NCI-H1436 (cell line): ENCODE measurements at places on chromosomes 6 and 20.

GRCh38 chr6:10381133-10381829 is 33.6 kb downstream of the TFAP2A start:
- DNase-seq: no peak

- DNase-seq: no peak
Observed at GRCh38 chr6:167303675-167304625, 12.8 kb downstream of the UNC93A start.

GRCh38 chr6:144785056-144785455 is 499.9 kb downstream of the UTRN start:
- no peak for DNase-seq

- no peak for DNase-seq
Observed at GRCh38 chr20:43460830-43461200, 3.1 kb downstream of the SRSF6 start.

DNA sequence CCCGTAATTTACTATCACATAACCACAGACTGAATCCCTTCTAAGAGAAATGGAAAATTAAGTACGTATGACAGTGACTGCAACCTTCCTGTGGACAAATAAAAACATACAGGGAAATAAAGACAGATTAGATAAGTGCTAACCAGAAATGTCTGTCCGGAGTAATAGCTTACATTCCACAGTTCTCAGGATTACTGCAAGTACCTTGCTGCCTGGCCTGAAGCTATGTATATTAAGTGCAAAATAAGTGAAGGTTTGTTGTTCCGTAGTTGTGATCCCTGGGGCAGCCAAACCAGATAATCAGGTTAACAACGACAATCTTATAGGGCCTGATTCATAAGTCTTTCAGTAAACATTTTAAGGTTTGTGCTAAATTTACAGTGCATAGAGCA is 2.8 kb downstream of the NEDD9 start:
- no peak for DNase-seq

DNA sequence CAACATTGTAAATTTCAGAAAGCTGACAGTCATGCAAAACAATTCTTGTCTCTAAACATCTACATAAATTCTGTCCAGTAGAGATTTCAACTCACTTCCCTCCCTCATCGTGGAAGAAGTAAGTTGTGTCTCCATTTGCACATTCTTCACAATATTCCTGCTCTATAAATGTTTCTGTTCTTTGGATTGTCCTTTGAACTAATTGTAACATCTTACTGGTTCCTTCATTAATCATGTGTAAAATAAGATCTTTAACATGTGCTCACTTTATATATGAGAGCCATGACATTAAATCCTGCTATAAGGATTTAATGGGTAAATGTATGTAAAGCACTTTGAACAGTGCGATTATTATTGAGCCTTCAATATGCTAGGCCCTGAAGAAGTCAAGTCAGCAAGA is 7.0 kb upstream of the LTV1 start:
- DNase-seq: no peak

GRCh38 chr6:162638931-162639574 is 88.5 kb downstream of the PRKN start:
- DNase-seq: no peak

DNA sequence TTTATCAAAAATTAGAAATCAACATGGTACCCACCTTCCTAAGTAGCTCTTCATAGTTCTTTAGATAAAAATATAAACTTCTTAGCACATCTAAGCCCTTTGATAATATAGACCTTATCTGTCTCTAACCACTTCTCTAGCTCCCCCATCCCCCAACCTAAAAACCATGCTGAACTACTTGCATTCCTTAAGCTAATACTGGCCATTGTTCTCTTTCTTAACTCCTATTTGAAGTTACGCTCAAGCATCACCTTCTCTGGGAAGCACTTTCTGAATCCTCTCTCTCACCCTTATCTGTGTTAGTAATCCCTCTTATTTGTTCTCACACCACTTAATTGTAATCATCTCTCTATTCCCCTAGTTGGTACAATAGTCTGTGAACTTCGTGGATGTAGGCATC is 153.0 kb downstream of the PHF3 start:
- DNase-seq: no peak

DNA sequence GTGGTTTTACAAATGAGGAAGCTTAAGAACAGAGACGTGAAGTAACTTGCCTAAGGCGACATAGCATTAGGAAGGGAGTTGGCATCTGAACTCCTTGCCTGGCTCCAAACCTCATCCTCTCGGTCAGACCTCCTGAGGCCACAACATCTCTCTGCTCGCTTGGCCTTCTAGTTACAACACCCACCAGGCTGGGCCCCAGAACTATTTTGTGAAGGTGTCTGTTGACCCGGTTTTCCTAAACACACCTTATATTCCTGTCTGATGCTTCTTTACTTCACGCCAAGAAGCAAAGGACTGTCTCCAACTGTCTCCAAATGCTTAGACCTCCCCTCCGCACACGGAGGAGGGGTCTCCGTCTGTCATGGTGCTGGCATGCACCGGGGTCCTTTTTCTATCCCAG is 326.6 kb downstream of the THBS2 start:
- no peak for DNase-seq

DNA sequence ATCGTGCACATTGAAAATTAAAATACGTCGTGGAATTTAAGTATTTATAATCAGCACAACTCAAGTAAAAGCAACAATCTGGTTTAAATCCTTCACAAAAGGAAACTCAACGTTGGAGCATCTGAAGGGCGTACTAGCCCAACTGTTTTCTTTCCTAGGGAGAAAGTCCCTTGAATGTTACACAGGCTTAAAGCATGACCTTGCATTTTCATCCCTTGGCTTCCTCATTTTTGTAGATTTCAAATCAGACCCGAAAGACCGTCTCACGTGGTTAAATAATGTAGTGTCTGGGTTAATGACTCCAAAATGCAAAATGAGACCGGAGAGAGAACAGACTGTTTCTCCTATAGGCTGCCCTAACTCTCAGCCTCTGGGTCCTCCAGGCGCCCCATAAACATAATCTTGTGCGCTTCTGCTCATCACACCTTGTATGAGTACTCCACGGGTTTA is 249.2 kb upstream of the RREB1 start:
- no peak for DNase-seq

GRCh38 chr20:21262812-21263211 is 40.3 kb upstream of the XRN2 start:
- no peak for DNase-seq

DNA sequence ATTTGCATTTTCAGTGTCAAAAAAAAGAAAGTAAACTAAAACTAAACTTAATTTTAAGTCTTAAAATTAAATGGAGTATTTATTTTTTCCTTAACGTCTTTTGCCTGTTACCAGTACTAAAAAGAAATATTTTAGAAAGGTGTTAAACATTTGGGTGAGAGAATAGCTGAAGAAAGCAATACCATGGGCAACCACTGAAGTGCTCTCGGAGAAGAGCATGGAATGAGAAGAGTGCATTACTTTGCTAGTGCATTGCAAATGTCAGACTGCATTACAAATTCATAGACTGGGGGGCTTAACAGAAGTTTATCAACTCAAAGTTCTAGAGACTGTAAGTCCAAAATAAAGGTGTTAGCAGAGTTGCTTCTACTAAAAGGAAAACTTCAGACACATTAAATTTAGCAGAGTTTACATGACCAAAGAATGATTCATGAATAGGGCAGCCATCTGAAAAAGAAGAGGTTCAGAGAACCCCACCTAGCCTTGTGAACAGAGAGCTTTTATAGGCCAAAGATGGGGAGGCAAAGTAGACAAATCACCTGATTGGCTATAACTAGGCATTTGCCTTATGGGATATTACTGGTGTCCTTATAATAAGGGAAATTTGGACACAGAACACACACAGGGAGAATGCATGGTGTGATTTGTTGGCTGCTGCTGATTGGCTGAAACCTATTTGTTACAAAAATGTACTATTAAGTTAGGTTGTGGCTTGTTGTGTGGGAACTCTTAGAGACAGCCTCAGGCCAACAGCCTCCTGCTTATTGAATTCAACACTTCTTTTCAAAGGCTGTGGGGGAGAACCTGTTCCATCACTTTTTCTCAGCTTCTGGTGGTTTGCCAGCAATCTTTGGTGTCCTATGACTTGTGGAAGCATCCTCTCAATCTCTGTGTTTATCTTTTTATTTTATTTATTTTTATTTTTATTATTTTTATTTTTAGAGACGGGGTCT is 106.7 kb upstream of the RREB1 start:
- DNase-seq: no peak

DNA sequence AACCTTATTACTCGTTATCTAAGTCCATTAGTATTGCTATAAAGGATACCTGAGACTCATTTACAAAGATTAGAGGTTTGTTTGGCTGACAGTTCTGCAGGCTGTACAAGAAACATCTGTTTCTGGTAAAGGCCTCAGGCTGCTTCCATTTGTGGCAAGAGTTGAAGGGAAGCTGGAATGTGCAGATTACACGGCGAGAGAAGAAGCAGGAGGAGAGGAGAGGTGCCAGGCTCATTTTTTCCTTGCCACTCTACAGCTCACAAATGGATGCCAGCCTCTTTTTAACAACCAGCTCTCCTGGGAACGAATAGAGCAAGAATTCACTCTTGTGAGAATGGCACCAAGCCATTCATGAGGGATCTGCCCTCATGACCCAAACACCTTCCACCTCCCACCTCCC is 14.7 kb downstream of the CAP2 start:
- DNase-seq: no peak

GRCh38 chr20:25224941-25225340 is 22.9 kb upstream of the PYGB start:
- no peak for DNase-seq

DNA sequence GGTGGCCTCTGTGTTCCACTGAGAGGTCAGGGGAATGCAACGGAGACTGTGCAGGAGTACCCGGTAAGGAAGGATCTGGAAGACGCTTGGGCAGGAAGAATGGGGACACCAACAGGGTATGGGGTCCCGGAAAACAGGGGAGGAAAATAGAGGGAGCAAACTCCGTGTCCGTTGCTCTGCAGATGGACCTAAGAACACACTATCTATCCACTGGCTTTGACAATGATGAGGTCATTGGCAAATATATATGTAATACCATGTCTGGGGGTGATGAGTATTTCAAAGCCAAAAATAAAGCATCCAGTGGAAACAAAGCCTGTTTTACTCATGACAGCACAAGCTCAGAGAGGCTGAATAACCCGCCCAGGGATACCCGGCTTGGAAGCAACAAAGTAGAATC is 80.2 kb downstream of the BMP7 start:
- DNase-seq: no peak
